Sigmoid colon (tissue), 7 donors: ENCODE measurements at places on chromosomes 2 and 18.
A peak's percentile ranks its signal among the peaks of the same experiment; 100 is the strongest.

- no peak for DNase-seq
Observed at GRCh38 chr2:108594132-108594981, 60.1 kb downstream of the LIMS1 start.

GRCh38 chr2:29164091-29164846 lies 49.1 kb downstream of the CLIP4 start:
- no peak for DNase-seq

DNA sequence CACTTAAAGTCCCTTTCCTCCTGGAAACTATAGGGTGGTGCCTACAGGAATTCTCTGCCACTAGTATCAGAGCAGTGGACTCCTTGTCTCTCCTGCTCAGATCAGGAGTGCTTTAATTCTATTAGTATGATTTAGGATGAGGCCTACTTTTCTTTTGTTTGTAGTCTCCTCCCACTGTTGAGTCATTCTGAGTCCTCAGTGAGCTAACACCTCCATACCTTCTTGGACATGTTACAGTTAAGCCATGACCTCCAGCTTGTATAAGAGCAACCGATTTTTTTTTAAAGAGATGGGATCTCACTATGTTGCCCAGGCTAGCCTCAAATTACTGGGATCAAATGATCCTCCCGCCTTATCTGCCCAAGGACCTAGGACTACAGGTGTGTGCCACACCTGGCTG lies 48.7 kb upstream of the OTOF start:
- DNase-seq: no peak

DNA sequence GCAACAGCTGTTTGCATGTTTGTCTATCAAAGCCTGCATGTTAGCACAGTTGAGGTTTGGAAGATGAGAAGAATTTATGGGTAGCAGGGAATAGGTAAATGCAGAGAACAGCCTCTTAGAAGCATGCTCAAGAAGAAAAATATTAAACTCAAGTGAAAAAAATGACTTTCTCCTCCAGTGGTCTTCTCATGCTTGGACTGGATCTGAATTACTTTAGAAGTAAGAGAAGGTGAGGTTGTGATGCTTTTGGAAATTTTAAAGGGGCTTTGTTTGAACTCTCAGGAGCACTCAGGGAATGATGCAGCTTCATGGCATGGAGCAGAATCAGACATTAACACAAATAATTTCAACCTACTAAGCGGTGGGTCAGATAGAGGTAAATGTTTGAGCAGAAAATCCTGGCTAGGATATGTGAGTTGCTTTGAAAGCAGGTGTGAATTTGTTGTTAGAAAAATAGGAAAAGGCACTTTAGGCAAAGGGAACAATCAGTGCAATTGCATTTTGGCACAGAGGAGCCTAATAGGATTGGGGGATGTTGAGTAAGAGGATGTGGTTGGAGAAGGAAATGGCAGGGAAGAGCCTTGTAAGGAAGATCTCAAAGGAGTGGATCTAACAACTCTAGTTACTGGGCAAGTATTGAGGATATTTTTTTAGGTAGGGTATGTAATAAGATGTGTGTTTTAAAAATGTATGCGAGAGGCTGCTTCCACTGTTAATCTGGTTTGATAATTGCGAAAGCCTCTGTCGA lies 76.3 kb downstream of the DDX1 start:
- DNase-seq: no peak

DNA sequence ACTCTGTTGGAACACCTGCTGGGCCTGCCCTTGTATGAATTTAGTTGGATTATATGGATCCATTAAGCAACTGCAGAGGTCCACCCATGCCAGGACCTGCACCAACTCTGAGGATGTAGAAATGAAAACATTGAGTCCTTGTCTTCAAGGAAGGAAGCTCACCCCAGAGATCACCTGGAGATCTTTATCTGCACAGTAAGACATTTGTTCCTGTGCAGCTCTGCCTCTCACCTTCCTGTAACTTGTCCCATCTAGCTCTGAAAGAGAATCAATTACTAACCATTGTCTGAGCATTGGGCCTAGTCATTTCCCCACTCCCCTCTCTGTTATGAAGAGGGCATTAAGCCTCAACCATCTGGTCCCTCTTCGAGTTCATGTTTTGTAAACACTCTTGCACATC lies 105.2 kb upstream of the YWHAQ start:
- DNase-seq: no peak

GRCh38 chr2:141015341-141016047 lies 1115.3 kb downstream of the LRP1B start:
- no peak for DNase-seq

- no peak for DNase-seq
Observed at GRCh38 chr2:52404866-52405265, 1362.7 kb upstream of the CHAC2 start.

GRCh38 chr18:33826151-33826550 lies 248.1 kb downstream of the ASXL3 start:
- DNase-seq: no peak

DNA sequence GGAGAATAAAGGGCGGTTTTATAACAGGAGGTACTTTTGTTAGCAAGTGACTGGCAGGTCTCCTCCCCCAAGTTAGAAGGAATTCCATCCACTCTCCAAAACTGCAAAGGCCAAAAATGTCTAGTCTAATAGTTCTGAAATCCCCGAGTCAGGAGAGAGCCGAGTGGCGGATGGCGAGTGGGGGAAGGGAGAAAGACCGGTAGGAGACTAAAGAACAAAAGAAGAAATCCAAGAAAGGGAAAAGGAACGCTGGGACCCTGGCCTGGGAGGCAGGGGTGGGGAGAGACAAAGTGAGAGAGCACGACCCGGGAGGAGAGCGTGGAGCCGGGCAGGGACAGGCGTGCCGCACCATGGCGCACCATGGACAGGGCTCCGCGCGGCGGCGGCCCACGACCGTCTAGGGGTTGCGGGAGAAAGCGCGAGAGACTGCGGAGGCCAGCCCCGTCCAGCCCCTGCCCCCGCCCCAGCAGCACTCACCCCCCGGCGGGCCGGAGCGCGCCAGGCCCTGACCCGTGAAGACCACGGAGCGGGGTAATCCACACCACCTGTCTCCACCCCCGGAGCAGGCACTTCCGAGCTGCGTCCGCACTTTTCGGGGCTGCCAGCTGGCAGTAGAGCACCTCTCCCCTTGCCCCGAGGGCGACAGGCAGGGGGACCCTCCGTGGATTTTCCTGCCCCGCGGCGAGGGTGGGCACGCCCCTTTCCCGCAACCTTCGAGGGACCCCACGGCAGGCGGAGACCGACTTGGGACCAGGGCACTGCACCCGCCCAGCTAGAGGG lies 1.6 kb downstream of the CDH2 start:
- DNase-seq: peak; percentile 60

DNA sequence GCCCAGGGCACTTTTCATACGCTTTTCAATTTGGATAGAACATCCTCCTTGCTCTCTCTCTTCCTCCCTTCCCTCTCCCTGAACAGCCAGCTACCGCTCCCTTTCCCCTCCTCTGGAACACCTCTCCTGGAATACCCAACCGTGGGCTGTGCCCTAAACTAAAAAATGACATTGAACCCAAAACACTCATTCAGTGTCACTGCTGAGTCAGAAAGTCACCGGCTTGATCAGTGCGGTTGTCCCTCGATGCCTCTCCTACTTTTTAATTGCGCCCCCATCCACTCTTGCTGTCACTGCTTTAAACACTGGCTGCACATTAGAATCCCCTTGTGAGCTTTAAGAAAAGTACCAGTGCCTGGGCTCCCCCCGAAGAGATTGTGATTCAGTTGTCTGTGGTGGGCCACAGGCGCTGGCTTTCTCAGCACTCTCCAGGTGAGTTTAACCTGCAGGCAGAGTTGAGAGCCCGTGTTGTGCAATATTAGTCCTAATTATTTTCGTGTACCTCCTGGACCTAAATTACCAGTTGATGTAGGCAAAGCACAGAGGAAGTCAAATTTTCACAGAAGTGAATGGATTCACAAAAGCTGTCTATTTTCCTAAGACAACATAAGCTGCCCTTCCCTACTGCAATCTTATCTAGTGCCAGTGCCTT lies 302.0 kb downstream of the PRKCE start:
- DNase-seq: no peak

DNA sequence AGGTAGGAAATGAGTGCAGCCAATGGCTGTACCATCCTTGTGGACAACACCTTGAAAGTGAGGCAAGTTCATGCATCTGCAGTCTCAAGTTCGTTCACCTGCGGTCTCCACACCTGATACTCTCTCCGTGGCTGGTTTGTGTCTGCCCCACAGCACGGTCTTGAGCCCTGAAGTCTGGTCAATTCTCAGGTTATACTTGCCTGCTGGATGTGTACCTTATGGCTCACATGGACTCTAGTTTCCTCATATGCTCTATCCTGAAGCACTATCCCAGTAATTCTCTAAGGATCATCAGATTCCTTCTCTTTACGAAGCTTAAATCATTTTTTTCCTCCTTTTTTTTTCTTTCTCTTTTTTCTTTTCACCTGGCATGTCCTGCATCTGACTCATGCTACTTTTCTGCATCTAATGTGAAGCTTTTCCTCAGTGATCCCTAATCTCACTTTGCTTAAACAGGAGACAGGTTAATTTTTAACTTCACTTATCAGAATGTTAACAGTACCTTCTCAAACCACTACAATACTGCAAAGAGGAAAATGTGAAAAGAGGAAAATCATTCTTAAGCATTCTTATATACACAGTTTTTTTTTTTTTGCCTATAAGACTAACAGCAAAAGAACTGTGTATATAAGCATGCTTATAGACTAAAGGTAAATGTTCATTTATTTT lies 511.2 kb downstream of the SOX11 start:
- DNase-seq: no peak

GRCh38 chr2:199760574-199760973 lies 90.4 kb downstream of the FTCDNL1 start:
- no peak for DNase-seq

GRCh38 chr2:23684395-23685176 lies 242.3 kb downstream of the ATAD2B start:
- no peak for DNase-seq

GRCh38 chr2:236949089-236949905 lies 136.4 kb upstream of the COPS8 start:
- peak; percentile 42 for DNase-seq

DNA sequence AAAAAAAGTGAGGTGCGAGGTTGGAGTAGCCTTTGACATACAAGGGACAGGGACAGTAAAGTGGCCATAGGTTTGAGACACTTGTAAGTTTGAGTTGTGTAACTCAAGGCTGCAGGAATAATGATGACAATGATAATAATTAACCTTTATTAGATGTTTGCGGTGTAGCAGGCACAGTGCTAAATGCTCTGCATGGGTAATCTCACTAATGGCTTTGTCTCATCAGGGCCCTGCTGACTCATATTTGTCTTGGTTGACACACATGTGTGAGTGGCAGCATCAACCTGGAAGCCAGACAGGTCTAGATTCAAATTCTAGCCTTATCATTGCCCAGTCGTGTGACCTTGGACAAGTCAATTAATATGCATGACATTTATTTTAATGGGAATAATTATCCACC lies 126.2 kb downstream of the FSHR start:
- DNase-seq: no peak
